Activated CD4-positive, alpha-beta T cell treated with anti-CD3 and anti-CD28 coated beads, Interleukin-2, amount 10 ng/mL, durations not matched to agents 7 days and 5 days (primary cell): ENCODE measurements at places on chromosomes 12 and 14. TPM values are rescaled to one million over a fixed set of nuclear protein-coding genes. Genes with fewer than 3 reads are reported as not detected.
A peak's percentile ranks its signal among the peaks of the same experiment; 100 is the strongest.

DNA sequence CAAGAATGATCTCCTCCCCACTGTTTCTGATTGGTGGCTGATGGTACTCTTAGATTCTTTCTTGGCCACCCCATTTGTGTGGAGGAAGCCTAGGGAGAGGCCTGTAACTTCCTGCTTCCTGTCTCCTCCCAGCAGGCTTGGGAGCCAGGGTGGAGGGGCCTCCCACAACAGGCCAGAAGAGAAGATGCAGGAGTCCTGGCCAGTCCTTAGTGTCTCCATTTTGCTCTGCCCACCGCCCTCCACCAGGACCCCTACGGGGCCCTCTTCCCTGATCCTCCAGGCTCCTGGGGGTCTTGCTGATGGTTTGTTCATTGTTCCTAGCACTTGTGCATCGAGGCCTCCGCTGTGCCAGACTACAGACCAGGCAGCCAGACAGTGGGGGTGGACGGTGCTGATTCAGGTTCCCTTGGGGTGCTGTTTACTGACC, 6.8 kb downstream of the TSPAN9 start:
- DNase-seq = no peak

DNA sequence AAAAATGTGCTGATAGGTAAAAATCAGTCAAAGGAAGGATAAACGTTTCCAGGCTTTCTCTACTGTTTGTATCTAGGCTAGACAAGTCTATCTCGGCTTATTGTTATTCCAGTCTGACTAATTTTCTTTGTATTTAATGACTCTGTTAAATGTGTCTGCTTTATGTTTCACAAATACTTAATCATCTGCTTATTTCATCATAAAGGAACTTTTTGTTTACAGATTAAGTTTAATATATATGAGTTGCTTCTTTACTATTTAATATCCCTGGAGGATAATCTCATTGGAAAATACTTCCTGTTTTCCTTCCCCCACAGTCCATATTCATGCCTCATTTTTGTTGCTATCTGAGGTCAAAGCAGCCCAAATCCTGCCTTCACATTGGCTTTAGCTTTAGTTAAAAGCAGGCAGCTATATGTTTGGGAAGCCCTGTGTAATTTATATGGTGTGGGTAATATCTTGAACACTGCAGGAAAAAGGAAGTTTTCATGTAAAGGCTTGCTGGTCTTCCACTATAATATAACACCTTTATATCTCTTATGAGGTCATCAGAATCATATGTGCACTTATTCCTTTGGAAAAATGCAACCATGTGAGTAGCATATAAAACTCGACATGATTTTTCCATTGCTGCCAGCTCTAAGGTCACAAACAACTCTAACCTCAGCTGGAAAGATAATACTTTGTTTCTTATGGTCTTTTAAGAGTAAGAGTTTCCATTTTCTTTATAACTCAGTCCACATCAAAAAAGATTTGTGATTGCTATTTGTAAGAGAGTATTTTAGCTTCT, 76.8 kb downstream of the ALX1 start:
- no peak for DNase-seq

GRCh38 chr14:100815478-100816285, 10.2 kb upstream of the MEG3 start:
- DNase-seq = no peak

- no peak for DNase-seq
Measured at GRCh38 chr12:34186492-34186891, 164.2 kb downstream of the ALG10 start.

- no peak for DNase-seq
Measured at GRCh38 chr12:69906411-69907216, 81.6 kb downstream of the MYRFL start.

DNA sequence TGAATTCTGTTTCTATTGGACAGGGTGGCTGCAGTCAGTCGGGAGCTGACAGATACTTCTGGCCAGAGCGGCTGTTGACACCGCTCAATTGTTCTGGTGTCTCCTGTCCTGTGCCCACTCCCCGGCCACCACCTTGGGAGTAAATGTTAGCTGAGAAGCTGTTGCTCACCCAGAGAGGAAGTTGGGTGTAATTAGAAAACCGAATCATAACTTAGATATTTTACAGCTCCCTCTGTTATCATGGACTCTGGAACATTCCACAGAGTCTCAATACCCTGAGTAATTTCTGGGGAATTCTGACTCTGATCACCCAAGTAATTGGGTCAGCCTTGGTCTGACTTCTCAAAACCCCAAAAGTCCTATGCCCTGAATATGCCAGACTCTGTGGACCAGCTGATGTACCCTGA, 58.3 kb upstream of the RFLNA start:
- no peak for DNase-seq

- no peak for DNase-seq
Measured at GRCh38 chr14:92704036-92704804, 44.2 kb downstream of the LGMN start.

GRCh38 chr14:41313196-41313595, 293.5 kb upstream of the LRFN5 start:
- no peak for DNase-seq

DNA sequence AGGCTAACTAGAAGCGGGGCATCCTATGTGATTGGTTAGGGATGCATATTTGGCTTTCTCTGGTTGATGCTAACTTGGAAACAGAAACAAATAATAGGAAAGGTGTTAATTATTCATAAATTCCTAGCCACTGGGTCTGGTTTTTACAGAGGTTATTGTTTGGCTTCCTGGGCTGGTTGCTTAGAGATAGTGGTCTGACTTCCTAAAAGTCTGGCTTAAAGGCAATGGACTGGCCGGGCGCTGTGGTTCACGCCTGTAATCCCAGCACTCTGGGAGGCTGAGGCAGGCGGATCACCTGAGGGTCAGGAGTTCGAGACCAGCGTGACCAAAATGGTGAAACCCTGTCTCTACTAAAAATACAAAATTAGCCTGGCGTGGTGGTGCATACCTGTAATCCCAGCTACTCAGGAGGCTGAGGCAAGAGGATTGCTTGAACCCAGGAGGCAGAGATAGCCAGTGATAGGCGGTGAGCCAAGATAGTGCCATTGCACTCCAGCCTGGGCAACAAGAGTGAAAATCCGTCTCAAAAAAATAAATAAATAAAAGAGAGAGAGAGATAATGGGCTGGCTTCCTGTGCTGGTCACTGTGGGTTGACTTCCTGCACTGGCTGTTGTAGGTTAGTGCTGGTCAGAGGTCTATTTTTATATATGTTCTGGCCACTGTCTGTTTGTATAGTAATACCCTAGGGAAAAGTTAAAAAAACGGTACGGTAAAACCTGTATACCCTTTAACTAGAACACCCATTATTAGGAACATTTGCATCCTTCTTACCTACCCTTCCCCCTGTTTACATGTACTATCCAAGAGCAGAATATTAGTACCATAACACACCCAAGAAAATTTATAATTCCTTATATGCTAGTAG, 24.1 kb downstream of the OR6S1 start:
- no peak for DNase-seq

DNA sequence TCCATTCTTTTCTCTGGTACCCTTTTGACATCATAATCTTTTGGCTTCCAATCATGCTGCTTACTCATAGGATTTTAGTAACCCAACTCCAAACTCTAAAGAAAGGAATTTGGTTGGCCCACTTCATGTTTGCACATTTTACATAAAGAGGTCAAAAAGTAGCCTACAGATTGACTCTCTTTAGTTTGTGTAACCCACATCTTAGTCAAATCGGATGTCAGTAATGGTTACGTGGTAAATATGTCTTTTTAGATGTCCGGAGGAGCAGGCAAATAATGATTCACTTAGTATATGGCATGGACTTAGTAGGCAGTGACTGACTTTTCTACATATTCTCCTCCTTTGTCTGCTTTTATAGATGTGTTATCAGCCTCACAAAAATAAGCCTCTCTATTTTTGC, 711.6 kb upstream of the FOXG1 start:
- DNase-seq = no peak

GRCh38 chr12:45336762-45337596, 121.1 kb downstream of the ANO6 start:
- DNase-seq = no peak

DNA sequence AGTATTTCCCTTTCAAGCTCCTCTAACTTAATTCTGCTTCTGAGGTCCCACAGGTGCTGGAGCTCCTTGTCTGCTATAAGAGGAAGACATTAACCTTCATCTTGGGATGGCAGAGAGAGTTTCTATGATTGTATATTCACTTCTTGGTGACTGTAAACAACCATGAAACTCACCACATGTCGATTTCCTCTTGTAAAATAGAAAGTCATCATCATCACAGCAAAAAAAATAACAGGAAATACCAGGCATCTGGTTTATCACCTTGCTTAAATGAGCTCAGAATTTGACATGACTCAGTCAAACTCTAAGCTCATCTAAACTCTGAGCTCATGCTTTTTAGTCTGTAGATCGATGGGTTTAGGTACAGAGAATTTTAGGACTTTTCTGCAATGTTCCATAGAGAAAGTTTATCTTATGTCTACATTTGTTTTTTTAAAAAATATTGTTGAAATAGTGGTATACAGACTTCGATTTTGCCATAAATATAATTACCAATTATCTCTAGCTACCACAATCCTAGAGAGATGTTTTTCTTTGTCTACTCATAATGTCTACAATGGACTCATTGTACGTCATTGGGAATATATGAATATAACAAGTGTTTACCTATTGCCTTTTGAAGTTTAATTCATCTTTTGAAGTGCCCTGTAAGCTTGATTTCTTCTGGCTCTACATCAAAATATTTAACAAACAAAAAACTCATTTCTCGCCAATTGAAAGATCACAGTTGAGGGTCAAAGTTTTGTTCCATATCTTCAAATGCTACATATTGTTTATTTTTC, 58.4 kb downstream of the IGF1 start:
- DNase-seq = peak; percentile 6

DNA sequence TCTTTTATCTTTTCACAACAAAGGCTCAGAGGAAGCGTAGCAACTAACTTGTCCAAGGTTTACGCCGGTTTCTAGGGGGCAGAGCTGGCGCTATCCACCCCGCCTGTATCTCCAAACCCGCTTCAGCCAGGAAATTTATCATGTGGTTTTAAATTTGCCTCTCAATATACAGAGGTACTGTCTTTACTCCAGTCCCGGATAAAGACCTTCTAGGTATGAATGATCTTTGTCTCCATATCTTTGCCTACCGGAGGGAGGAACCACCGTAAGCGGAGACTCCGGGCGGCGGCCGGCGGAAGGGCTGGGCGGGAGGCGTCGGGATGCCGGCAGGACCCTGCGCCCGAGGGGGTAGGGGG, 693 bp upstream of the RIMKLB start:
- peak; percentile 36 for DNase-seq

GRCh38 chr14:73467377-73467776, 9.0 kb upstream of the NUMB start:
- DNase-seq = no peak

GRCh38 chr14:38593476-38593875, 337.6 kb upstream of the CLEC14A start:
- DNase-seq = no peak

DNA sequence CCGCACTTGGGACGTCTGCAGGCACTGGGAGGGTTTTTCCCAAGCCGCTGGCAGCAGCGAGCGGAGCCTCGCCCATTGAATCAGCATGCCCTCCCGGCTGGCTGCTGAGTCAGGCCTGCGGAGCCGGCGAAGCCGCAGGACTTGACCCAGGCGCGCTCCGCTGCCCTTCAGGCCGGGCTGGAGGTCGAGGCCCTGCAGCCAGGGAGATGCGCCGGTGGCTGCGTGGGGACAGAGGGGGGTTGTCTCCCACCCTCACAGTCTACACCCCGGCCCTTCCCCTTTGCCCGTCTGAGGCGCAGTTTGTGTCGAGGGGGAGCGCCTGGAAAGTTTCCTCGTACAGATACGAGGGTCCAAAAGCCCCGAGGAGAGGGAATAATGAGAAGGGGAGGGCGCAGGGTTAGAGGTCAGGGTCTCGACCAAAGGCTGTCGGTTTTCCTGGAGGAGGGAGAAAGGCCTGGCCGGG, 759 bp upstream of the KLC1 start:
- no peak for DNase-seq

- DNase-seq = no peak
Measured at GRCh38 chr14:104104076-104104901, 18.8 kb downstream of the ASPG start.

- DNase-seq = no peak
Measured at GRCh38 chr12:117878605-117879004, 90.2 kb downstream of the KSR2 start.

RFX4 gene
- not detected for total RNA-seq

KERA gene
- not detected for total RNA-seq

MYO1H gene
- total RNA-seq = not detected

AKAP3 gene
- total RNA-seq = 2.5 TPM

RNU4-1 gene
- 1,846 TPM for total RNA-seq

SUDS3 gene
- total RNA-seq = 23.8 TPM

DEPDC4 gene
- total RNA-seq = 2.1 TPM

GON7 gene
- 17.9 TPM for total RNA-seq

C12orf60 gene
- total RNA-seq = 1.3 TPM
